ENCODE measurements at places on chromosomes 4 and X.

DNA sequence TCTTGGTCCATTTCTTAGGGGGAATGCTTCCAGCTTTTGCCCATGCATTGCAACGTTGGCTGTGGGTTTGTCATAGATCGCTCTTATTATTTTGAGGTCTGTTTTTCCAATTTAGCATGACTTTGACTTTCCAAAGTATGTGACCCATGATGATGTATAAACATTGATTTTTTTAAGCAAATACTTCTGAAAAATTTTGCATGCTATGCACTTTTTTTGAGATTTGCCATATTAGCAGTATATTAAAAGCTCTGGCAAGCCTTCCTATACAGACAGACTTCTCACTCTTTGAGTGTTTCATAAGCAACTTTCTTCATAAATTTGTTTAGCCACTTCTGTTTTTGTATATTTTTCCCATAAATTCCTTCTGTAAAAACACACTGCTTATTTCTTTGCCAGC lies 746.4 kb upstream of the LCORL start:
- DNase-seq: no peak

- no peak for DNase-seq
Observed at GRCh38 chr4:84433633-84434222, 65.4 kb downstream of the NKX6-1 start.

GRCh38 chr4:8920289-8920965 lies 48.8 kb upstream of the HMX1 start:
- DNase-seq: no peak

- no peak for DNase-seq
Observed at GRCh38 chr4:38099908-38100407, 139.8 kb downstream of the PTTG2 start.

DNA sequence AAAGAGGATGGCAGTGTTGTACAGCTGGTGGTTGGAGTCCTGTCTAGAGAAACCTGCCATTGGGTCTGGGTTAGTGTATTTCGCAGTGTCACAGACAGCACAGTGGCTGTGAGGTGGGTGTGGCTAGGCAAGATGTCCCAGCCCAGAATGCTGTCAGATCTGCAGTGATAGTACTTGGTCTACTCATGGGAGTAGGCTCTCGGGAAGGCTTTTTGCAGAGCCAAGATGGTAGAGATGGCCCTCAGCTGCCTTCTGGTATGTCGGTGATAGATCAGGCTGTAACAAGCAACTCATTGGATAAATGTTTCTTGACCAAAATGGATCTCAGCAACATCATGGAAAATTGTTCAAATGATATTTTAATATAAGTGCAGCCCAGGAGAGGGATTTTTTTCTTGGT lies 84.3 kb upstream of the WDR1 start:
- no peak for DNase-seq

DNA sequence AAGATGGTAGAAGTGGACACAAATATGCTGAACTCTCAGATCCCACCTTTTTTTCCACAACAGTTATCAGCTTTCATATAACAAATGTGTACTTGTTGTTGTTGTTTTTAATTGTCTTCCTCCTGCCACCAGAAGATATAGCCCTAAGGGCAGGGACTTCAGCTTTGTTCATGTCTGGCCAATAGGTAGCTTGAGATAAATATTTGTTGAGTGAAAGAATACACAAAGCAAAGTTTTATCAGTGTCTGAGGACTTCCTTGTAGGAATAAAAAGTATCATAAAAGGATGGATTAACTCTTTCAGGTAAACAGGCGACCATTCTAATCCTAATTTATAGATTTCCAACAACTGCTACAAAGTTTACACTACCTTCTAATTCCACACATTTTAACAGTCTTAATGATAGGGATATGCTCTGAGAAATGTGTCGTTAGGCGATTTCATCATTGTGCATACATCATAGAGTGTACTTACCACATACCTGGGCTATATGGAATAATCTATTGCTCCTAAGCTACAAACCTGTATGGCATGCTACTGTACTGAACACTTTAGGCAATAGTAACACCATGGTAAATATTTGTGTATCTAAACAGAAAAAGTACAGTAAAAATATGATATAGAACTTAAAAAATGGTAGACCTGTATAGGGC lies 186.1 kb downstream of the ATOH1 start:
- no peak for DNase-seq

- DNase-seq: no peak
Observed at GRCh38 chrX:134653835-134654234, 4.4 kb downstream of the PLAC1 start.

DNA sequence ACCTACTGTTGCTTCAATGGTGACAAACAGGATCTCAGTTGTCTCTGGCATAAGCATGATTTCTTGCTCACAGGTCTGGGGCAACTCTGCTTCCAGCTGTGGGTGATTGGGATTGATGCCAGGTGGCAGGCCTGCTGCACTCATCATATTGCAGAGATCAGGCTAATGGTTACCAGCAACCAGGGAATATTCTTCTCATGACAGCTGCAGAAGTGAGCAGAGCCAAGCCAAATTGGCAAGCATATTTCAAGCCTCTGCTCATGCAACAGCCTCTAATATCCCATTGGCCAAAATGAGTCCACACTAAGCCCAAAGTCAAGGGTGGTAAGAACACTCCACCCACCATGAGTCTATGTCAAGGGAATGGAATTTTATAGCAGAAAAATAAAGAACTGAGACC lies 26.7 kb upstream of the TBC1D19 start:
- DNase-seq: no peak

GRCh38 chr4:102862016-102862415 lies 6.8 kb upstream of the CISD2 start:
- no peak for DNase-seq

GRCh38 chr4:6480534-6481088 lies 8.2 kb upstream of the PPP2R2C start:
- DNase-seq: no peak

- no peak for DNase-seq
Observed at GRCh38 chrX:101108284-101108683, 10.3 kb downstream of the CENPI start.

- no peak for DNase-seq
Observed at GRCh38 chr4:184950117-184950830, 68.0 kb upstream of the HELT start.

- DNase-seq: no peak
Observed at GRCh38 chr4:110704748-110705439, 82.0 kb upstream of the PITX2 start.

DNA sequence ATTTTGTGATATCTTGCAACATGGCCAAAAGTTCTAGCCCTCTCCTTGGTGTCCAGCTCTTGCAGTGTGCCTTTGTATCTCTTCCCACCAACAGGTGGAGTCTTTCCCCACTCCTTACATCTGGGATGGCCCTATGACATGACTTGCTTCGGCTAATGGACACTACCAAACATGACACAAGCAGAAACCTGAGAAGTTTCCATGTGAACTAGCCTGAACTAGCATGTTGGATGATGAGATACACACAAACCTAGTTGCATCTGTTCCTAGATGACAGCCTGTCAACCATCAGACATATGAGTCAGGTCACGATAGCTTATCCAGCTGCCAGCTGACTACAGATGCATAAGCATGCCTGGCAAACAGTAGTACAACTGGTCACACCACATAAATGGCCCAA lies 207.5 kb upstream of the FTHL17 start:
- DNase-seq: no peak

DNA sequence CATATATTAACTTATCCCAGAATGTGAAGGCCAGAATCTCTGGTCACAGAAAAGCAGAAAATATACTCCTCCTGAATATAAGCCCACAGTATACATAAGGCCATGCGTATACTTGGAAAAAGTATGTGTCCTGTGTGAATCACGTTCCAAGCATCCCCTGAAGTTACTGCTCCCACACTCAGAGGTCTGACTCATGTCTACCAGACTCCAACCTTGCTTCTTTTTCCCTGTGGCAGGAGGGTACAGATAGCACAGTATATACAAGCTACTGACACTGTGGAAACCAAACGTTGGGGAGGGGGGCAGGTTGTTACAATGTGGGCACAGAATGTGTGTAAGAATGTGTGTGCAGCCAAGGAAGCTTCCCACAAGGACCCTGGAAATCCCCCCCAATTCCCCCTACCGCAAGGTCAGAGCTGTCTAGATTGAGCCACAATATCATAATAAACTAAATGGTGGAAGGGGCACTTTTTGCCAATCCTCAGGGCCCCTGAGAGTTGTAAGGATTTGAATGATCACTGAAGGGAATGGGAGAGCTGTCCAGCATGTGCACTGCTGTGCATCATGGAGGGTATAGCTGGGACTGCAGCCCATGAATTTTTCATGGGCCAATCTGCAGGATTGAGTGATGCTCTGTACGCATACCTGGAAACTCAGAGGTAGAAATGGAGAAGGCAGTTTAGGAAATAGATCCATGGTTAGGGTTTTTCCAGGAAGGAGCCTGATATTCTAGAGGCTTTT lies 7.4 kb upstream of the RELL1 start:
- DNase-seq: no peak

- DNase-seq: no peak
Observed at GRCh38 chr4:16194214-16194613, 32.1 kb downstream of the TAPT1 start.

- no peak for DNase-seq
Observed at GRCh38 chr4:153510252-153511001, 44.3 kb downstream of the TMEM131L start.

DNA sequence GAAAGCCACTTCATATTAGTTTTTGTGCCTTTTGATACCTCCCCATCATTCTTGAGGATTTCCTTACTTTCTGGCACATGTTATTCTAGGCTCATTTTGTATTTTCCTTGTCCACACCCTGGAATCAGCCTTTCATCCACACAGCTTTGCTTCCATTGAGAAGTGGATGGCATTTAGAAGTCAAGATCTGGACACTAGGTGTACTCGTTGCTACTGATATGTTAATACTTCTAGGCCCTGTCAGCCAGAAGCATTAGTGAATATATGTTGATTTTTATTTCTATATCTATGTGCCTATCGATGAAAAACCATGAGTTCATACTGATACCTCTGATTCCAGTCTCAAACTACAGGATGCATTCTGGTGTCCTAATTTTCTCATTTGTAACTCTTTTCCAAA lies 73.2 kb downstream of the ARHGAP24 start:
- DNase-seq: no peak

DNA sequence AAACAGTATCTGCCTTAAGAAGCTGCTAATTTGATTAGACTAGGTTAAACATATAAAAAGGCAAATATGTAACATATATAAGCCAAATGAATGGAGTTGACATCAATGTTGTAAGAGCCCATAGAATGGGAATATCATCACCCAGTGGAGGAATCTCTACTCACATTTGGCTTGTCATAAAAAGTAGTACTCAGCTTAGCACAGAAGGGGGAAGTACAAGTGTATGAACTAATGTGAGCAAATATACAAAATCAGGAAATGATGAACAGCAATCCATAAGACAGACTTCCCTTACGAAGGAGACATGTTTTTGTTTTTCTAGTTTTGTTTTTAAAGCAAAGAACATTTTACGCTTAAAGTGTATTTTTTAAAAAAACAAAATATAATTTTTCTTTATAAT lies 74.9 kb downstream of the MAB21L2 start:
- DNase-seq: no peak

All from activated CD8-positive, alpha-beta memory T cell treated with anti-CD3 and anti-CD28 coated beads for 4 hours (primary cell).